Stimulated activated CD8-positive, alpha-beta memory T cell treated with anti-CD3 and anti-CD28 coated beads, Interleukin-12 subunit alpha, Interleukin-12 subunit beta, amount 100 ng/mL, for 1 hour (primary cell): ENCODE measurements at places on chromosomes 16 and 17.

GRCh38 chr16:3183445-3184139 is 4.4 kb upstream of the OR1F1 start:
- no peak for DNase-seq

DNA sequence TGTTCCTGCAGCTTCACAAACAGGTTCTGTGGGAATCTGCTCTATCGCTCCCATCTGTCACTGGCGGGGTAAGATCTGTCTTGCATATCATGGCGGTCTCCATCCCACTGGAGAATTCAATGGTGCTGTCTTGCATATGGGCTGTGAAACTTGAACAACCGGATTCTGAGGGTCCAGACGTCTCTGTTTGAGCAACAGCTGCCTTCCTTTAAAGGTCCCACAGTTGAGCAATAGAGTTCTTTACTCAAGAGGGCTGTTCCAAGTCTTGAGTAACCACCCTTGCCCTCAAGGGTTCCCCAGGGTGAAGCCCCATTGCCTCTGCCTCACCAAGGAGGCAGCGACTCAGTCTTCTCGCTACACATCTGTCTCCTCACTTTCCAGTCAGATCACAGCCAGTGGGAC is 50.8 kb downstream of the ZFHX3 start:
- no peak for DNase-seq

DNA sequence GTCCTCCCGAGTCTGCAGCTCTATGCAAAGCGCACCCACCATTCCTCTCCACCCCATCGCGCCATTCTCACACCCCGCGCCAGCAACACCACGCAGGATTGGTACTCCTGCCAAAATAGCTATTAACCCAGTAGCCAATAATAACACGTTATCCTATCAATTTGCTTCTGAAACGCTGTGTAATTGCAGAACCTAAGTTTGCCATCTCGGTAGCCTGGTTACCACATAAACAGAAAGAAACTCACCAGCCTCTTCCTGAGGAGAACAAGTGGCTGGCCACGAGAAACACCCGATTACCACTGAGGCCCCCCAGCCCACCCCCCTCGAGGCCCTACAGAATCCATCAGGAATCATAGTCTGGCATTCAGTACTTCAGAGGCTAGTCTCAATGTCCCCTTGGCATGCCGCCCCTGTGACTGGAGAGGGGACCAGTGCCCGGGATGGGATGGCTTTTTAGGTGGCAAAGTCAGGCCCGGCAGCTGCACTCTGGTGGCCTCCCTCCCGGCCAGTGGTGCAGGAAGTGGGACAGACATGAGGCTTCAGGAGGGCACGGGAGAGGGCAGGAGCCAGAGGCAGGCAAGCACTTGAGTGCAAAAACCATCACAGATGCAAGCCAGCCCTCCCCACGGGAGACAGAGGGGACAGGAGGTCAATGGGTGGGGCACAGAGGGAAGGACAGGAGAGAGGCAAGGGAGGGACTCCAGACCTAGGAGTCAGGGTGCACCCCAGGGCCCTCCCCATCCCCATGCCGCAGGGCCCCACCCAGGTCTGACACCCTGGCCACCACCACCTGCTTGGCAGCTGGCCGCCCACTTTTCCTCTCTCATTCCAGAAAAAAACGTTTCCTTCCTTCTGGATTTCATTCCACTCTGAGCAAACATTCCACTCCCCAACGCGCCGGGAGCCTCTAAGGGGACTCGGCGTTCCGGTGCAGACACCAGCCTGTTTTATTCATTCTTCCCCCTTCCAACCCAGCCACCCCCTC is 192.5 kb downstream of the ZNF423 start:
- DNase-seq, result no peak

DNA sequence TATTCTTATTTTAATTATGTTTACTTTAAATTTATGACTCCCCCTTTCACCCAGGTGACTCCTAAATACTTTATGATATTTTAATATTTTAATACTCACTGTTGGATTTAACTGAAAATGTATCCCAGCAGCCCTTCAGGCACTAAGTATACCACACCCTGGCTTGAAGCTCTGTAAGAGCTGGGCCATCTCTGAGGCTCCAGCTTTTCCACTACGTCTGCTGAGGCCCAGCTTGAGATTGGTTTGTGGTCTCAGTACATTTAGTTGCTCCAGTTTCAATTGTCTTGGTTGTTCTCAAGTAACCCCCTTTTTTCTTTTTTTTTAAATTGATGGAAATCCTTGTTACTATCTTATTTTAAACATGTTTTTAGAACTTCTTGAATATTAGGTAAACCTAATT is 27.0 kb upstream of the CAPNS2 start:
- DNase-seq, result no peak

DNA sequence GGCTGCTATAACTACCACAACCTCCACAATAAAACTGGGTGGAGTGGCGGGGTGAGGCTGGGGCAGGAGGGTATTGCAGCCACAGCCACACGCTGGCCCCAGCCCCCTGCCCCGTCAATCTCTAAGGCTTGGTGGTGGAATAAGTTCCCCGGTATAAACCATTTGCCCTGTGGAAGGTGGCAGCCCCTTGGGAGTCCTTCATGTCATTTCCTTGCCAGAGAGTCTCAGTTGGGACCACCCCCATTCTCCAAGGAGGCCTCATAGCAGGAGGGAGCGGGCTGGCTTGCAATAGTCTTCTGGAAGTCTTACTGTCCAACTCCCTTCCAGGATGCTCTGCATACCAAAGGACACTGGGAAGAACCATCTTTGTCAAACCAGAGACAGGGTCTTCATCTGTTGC is 19.4 kb downstream of the CD300A start:
- no peak for DNase-seq

GRCh38 chr17:61755668-61756067 is 107.7 kb downstream of the BRIP1 start:
- DNase-seq, result no peak

DNA sequence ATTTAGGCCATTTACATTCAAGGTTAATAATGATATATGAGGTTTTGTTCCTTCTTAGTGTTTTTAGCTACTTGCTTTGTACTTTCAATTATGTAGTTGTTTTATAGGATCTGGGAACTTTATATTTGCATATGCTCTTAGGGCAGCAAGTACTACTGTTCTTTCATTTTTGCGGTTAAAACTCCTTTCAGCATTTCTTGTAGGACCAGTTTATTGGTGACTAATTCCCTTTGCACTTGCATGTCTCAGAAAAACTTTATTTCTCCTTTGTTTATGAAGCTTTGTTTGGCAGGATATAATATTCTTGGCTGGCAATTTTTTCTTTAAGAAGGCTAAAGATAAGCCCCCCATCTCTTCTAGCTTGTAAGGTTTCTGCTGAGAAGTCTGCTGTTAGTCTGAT is 131.3 kb upstream of the CDH8 start:
- no peak for DNase-seq
